ENCODE measurements at places on chromosomes 12 and 14. TPM values are rescaled to one million over a fixed set of nuclear protein-coding genes. Genes with fewer than 3 reads are reported as not detected.

Gene CAMKK2
- total RNA-seq = 46.2 TPM

Gene SETD3
- 51.2 TPM for total RNA-seq

Gene GCN1
- total RNA-seq = 72.3 TPM

Gene KCNC2
- not detected for total RNA-seq

Gene HOXC13
- not detected for total RNA-seq

Gene PELI2
- total RNA-seq = 2.5 TPM

Gene SSPN
- 0.94 TPM for total RNA-seq

Gene NOVA1
- 0.15 TPM for total RNA-seq

Gene RFLNA
- total RNA-seq = not detected

Gene KRT4
- total RNA-seq = not detected

Gene KLRF1
- total RNA-seq = not detected

Gene A2M
- 45.0 TPM for total RNA-seq

Gene GPR65
- under 0.01 TPM for total RNA-seq

Gene LRRK2
- 0.33 TPM for total RNA-seq

Gene HOXC12
- not detected for total RNA-seq

Gene KLHL33
- 0.34 TPM for total RNA-seq

Gene PHLDA1
- total RNA-seq = 30.2 TPM

Gene CPNE6
- not detected for total RNA-seq

Gene SERPINA1
- not detected for total RNA-seq

Gene AMN
- total RNA-seq = not detected

Gene DAO
- total RNA-seq = not detected

Gene LAG3
- not detected for total RNA-seq
